ENCODE measurements at places on chromosomes 6 and 20.

GRCh38 chr6:16205377-16206144, 32.8 kb upstream of the GMPR start:
- DNase-seq: no peak

DNA sequence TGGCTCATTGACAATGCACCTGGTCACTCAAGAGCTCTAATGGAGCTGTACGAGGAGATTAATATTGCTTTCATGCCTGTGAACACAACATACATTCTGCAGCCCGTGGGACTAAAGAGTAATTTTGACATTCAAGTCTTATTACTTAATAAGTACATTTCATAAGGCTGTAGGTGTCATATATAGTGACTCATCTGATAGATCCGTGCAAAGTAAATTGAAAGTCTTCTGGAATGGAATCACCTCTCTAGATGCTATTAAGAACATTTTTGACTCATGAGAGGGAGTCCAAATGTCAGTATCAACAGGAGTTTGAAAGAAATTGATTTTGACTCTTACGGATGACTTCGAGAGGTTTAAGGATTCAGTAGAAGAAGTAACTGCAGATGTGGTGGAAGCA, 267.9 kb downstream of the CLVS2 start:
- no peak for DNase-seq

DNA sequence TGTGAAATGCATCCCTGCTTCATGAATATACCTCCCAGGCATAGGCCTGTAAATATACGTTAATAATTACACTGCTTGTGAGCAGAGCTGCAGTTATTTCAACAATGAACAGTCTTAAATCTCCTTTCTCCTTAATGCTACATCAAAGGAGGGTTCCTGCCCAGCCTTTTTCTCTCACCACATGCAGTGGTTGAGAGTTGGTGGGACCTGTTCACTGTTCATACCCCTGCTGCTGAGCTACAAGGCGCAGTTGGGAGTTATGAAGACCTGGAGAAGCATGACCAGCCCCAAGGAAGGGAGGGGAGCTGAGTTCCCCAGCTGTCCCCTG, 111.9 kb upstream of the FOXQ1 start:
- no peak for DNase-seq

DNA sequence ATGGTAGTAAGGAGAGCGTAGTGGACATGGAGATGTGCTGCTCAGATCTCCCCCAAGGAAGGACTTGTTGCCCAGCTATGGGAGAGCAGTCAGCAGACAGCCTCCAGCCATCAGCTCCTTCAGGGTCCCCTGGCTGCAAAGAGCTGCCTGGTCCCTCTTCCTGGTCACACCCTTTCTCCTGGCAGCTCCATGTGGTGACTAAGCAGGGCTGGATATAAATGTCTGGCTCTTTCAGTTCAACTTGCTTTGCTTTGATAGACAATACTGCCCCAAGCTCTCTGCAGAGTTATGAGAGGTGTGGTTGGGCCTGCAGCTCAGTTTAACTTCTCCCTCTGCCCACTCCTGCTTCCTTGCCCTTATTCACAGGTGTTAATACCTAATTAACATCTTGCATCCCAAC, 64.1 kb upstream of the DDR1 start:
- no peak for DNase-seq

GRCh38 chr6:4133941-4134838, 1.2 kb downstream of the ECI2 start:
- DNase-seq: no peak
